ENCODE measurements at places on chromosomes 16 and 17.

- no peak for DNase-seq
These were observed 2.5 kb downstream of the PRAC2 start for GRCh38 chr17:48725288-48726064.

DNA sequence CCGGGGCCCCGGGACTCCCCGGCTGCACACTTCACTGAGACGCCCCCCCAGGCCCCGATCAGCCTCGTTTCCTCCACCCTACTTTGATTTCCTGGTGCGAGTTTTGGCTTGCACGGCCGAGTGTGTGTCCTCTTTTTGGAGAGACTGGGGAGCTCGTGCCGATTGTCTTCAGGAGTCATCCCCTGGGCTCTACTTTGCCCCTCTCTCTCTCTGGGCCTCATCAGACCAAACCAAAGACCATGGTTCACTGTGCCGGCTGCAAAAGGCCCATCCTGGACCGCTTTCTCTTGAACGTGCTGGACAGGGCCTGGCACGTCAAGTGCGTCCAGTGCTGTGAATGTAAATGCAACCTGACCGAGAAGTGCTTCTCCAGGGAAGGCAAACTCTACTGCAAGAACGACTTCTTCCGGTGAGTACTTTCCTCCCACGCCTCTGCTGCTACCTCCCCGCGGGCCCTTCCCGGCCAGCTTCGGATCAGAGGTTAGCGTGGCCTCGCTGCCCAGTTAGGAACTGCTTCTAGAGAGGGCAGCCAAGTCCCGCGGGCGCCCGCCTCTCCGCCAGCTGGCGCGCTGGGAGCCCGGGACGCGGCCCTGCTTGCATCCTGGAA, 787 bp downstream of the LHX1 start:
- DNase-seq: no peak

DNA sequence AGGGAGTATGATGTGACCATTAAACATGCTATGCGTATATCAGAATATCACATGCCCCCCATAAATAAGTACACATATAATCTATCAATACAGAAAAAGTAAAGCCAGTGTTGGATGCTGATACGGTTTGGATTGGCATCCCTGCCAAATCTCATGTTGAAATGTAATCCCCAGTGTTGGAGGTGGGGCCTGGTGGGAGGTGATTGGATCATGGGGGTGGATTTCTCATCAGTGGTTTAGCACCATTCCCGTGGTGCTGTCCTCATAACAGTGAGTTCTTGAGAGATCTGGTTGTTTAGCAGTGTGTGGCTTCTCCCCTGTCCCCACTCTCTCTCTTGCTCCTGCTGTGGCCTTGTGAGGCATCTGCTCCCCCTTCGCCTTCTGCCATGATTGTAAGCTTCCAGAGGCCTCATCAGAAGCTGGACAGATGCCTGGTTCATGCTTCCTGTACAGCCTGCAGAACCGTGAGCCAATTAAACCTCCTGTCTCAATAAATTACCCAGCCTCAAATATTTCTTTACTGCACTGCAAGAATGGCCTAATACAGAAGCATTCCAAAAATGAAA, 88.9 kb downstream of the AATF start:
- DNase-seq: no peak

- peak; percentile 72 for DNase-seq
These were observed 1.2 kb downstream of the TMEM95 start for GRCh38 chr17:7356072-7356549.

DNA sequence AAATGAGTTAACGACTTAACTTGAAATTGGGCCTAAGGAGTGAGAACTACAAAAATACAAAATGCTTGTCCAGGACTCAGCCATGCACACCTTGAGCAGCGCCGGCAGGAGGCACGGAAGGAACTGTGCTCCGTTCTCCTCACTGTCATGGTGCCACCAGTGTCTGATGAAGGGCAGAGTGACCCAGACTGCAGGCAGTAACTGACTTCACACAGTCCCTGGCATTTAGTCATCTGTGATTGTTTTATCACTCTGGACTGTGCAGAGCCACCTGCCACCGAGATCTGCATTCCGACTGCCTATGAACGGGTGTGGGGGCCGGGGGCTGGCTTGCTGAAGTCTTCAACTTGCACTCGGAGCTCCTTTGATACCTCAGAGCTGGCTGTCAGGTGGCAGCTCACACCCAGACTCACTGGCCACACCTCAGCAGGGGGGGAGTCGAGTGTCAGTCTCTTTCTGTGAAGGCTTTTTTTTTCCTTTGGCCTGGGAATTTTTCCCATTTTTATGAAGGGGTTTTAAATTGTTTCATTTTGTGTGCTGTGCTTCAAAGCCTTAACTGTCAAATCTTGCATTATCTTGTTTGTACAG, 20.2 kb upstream of the ENDOV start:
- DNase-seq: no peak

DNA sequence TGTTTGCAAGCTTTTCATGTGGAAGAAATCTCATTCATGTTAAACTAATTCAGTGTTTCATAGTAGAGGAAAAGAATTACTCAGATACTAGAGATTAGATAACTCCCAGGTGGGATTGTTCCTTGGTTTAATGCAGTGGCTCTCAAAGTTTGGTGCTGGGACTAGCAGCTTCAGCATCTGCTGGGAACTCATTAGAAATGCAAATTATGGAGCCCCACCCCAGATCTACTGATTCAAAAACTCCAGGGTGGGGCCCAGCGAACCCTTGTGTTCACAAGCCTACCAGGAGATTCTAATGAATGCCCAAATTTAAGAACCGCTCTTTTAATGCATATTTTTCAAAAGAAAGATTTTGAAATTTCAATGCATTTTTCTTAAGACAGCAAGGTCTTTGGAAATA, 253.4 kb upstream of the CNTNAP4 start:
- no peak for DNase-seq

- no peak for DNase-seq
These were observed 705 bp downstream of the FOXK2 start for GRCh38 chr17:82519971-82520903.

DNA sequence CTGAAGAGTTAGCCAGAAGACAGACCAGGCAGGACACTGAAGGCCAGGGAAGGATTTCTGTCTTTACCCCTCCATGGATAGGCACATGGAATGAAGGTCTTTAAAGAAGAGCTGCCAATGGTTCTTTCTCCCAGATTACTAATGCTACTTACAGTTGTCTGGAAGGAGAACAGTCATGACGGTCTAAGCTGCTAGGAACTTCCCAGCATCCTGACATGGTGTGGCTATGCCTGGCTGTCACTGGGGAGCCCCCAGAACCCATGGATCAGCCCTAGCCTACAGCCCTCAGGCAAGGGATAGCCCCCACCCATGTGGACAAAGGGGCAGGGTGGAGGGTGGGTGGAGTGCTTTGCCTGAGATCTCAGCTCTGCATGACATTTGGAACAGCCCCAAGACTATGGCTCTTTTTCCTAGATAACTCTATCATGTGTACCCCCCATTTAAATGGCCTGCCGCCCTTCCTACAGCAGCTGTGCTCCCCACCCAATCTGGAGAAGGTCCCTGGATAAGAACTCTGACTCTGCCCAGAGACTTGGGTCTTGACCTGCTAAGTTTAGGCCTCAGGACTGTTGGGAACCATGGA, 9.2 kb upstream of the KAT7 start:
- DNase-seq: no peak

GRCh38 chr17:75996665-75997590, 3.7 kb upstream of the CDK3 start:
- peak; percentile 51 for DNase-seq

DNA sequence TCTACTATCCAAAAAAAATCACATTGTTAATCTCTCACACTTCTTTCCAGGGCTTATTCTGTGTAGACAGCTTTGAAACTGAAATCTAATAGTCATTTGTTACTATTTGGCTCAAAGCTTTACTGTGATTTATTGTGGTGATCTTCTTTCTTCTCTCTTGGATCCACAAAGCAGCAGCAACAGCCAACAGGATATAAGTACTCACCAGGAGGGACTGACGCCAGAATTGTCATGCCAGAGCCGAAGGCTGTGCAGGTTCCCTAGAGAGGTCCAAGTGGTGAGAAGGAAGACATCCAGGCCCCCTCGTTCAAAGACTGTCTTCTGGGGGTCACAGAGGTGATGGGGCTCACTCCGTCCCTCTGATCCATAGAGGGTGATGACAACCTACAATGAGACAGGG, 33.3 kb downstream of the PKD1L3 start:
- no peak for DNase-seq

DNA sequence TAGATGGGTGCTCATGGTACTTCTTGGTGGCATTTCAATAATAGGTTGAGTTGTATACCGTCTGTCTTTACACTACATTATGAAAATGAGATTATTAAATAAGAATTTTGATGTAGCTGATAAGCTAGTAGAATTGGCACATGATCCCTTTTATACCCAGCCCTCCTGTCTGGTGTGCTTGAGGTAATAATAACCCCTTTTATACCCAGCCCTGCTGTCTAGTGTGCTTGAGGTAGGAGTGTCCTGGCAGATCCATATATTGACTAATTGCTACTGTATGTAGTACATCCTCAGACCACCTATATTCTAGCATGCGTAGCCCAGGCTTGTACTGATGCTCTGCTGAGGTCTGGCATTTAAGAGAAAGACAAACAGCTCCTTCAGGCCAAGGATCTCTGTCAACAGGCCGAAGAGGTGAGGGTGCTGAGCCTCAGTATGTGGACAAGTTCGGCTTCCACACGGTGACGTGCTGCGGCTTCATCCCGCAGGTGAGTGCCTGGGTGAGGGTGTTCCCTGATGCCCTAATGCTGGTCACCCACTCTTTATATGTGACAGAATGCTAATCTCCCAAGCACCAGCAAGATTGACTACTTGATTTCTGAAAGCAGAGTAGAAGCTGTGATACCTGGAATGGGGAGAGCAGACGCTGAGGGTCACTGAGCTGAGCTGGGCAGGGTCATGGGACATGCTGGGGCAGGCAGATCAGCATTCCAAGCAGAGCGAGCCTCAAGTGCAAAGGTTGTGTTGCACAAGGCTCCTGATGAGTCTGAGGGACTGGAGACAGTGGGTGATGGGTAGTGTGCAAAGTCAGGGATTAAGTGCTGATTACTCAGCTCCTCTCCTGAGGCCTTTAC, 5.7 kb downstream of the FN3K start:
- DNase-seq: no peak

GRCh38 chr16:568401-569258, 1.1 kb upstream of the PIGQ start:
- no peak for DNase-seq
